ENCODE measurements at places on chromosomes 1 and 21.

DNA sequence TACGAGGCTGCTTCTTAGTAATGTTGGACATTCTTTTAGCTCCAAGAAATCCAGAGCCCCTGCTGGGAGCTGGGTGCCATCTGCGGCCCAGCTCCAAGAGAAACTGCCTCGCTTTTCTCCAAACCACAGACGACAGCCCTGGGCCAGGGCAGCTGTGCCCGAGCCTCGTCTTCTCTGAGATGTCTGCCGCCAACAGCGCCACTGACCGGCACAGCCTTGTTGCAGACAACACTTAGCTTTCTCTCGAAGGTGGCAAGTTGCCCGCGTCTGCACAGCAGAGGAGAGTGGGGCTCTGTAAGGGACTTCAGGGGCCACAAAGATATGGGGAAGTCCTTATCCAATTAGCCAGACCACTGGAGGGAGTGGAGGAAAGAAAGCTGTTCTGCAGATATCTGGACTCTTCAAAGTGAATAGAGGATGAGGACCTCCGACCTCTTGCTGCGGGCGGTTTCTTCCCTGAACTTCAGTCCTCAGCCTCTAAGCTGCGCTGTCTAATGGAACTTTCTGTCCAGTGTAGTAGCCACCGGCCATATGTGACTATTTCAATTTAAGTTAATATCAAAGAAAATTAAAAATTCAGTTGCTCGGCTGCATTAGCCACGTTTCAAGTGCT is 63.9 kb upstream of the DISP3 start:
- DNase-seq = no peak

- peak; percentile 73 for DNase-seq
Measured at GRCh38 chr1:60068393-60069045, 5.1 kb downstream of the C1orf87 start.

DNA sequence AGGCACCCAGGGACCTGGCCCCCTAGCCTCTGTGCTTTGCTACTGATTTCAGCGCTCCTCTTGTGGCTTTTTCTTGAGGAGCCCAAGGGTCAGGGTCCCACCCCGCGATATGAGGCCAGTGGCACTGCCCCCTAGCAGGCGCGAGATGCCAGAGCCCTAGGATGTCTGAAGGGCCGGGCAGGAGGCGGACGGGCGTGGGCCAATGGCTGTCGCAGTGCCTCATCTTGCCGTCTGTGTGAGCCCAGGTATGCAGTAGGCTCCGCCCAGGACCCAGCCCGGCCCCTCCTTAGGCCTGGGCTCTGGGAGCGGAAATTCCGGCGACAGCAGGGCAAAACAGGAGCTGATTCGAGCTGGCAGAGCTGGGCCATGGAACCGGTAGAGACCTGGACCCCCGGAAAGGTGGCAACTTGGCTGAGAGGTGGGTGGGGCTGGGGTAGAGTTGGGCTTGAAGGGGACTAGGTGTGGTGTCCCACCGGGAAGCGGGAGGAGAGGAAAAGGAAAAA is at the start of gene CNKSR1:
CNKSR1 (plus strand) TSS at position 310 of the 503 bp plus-strand sequence; CDS start at position 367, 57 bp downstream.
- no peak for DNase-seq

DNA sequence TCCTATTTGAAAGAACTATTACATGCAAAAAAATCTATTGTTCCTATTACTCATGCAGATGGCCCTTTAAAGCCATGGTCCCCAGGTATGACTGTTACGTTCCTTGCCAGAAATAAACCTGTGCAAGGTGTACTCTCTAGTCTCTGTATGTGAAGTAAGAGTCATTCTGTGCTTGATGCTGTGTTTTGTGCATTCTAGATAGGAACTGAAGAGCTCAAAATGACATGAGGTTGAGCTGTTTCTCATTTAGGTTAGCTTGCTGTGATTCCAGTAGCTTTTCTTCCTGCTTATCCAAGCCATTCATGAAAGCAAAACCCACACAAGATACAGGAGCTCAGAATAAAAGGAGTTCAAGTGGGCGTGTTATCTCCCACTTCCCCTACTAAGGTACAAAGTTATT is 64.3 kb upstream of the ZNF326 start:
- DNase-seq = no peak

GRCh38 chr1:237267743-237268142 is 225.8 kb downstream of the RYR2 start:
- no peak for DNase-seq

DNA sequence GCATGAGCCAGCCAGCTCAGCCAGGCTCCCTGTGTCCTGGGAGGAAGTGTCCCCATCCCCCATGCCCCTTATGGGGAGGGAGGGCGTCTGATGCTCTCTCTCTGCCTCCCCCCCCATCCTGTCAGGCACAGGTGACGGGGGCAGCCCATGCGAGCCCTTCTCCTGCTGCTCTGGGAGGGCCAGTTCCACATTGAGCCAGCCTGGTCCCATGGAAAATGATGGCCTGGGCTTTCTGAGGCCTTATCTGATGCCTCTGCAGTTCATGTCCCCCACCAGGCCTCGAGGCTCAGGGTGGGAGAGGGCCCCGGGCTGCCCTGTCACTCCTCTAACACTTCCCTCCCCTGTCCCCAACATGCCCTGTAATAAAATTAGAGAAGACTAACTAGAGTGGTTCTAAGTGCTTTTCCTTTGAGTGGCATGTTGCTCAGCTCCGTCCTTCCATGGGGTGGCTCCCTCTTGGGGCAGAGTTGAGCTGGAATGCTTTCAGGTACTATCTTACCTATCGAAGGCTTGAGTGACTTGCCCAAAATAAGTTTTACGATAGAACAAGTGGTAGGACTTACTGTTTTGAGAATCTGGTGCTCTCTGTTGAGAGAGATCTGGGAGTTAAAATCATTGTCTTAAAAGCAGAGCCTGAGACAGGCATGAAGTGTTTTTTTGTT is 1.8 kb upstream of the MTFR1L start:
- DNase-seq = no peak

DNA sequence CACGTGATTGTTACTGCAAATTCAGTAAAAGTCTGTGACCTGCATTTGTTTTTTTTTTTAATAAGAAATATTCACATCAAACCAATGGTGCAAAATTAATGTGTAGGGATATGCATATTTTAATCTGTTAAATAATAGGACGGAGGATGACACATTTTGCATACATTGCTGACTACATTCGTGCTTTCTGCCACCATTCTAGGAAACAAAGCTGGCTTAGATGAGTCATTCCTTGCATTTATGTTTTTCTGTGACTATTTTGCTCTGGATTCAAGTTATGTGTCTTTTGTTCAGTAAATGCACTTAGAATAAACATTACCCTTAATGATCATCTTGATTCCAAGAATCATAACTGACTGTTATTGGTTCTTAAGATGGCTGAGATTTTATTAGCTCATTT is 23.9 kb upstream of the CYYR1 start:
- no peak for DNase-seq

DNA sequence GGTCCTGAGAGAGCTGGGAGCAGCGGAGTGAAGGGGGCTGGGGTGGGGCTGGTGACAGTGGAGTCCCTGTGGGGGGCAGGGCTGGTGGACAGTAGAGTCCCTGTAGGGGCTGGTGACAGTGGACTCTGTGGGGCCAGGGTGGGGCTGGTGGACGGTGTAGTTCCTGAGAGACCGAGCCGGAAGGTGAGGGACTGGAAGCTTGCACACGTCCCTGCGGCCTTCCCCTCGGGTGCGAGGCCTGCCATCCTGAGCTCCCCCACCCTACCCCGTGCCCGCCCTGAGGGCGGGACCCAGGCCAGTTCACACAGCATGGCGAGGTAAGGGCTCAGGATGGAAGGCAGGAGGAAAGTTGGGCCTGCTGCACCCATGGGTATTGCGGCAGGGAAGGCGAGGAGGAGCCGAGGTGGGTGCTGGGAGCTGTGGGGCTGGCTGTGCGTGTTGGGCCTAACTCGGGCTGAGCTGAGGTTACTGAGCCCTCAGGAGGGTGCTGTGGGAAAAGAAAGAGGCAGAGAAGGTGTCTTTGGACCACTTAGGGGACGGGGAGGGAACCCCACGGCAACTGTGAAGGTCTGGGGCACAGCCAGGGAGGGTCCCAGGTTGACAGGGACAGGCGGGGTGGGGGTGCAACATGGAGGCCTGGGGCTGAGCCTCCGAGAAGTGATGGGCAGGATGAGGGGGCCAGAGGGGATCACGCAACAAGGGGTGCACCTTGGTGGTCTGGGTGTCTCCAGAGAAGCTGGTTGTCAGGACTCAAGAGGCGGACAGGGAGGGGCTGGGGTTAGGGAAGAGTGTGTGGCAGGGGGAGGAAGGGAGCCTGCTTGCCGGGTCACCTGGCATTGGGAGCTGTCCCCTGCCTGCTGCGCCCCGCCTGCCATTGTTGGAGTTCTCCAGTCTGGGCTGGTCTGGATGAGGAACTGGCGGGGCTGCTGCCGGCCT is 60.8 kb downstream of the PRKCZ start:
- no peak for DNase-seq

DNA sequence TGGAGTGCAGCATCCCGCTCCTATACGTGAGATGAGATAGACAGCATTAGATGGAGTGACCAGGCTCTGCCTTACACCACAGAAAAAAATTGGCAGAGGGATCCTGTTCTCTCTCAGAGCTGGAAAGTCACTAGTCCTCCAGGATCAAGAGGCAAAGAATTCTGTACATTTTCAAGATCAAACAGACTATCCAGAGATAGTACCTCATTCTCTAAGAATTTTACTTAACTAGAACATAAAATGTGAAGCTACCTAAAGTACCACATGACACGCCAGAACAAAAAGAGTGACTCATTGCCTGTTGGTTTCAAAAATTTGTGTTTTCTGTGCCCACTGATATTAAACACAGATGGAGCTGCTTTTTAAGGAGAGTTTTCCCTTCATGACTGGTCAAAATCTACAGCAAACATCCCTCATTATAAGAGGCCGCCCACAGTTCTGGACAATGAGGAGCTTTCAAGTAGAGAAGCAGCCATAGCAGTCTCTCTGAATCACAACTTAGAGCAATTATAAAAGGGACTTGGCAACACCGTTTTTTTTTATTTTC is 32.3 kb downstream of the CD160 start:
- DNase-seq = peak; percentile 99

DNA sequence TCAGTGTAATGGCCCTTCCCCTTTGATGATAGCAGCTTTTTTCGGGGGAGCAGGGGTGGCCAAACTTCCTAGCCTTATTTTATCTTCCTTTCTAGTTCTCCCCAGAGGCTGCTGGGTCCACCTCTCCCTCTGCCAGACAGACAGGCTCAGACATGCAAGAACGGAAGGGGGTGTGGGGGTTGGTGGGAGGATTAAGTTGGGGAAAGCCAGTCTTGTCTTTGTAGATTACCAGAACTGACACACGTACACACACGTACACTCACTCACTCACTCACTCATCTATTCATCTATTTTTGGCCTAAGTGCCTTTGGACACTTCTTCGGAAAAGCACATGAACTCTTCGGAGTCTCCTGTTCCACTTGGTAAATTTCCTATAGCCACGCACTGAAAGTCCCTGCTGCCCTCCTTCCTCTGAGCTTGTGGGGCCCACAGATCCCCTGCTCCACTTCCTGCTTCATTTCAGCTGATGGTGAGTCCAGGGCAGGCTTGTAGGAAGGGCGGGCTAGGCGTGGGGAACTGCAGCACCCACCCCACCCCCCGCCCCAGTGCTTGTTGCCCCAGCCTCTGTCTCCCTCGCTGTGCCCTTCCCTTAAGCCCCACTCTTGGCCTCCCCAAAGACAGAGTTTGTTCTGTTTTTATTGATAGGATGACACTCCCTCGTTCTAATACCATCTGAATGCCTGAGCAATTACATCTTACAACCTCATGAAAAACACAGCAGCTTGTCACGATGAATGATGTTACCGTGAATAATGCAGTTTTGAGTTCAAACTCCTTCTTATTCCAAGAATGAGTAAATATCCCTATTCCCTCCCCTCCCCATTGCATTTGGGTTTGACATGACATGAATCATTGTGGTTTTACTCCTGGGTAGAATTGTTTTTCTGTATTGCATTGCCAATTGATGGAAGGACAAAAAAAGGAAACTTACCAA is 60.7 kb upstream of the ATP5PO start:
- DNase-seq = peak; percentile 94

- DNase-seq = no peak
Measured at GRCh38 chr1:94329276-94329675, 88.9 kb upstream of the ABCD3 start.

GRCh38 chr1:175394739-175395138 is 202.2 kb upstream of the KIAA0040 start:
- DNase-seq = no peak

DNA sequence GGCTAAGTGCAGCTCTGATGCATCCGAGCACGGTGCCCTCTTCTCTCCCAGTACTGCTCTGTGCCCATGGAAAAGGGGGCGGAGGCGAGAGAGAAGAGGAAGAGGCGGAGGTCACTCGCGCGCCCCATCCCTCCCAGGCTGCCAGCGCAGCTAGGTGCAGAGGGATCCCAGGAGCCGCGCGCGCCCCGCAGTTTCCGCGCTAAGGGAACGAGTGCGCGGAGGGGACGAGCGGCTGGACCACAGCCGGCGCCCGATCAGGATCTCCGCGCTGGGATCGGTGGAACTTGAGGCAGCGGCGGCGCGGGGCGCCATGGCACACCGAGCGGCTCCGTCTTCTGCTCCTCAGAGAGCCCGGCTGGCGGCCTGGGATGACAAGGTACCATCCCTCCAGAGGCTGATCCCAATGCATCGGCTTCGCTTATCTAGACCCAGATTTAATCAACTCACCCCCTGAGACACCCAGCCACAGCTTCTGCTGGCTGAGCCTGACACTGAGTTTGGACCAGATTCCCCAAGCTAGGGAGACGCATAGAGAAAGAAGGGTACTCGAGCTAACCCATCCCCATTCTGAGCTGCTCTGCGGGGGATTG is at the start of gene PTGFR:
PTGFR (plus strand) TSS at position 114 of the 590 bp plus-strand sequence. CDS start 1,770 bp downstream, outside the sequence.
- DNase-seq = peak; percentile 52

DNA sequence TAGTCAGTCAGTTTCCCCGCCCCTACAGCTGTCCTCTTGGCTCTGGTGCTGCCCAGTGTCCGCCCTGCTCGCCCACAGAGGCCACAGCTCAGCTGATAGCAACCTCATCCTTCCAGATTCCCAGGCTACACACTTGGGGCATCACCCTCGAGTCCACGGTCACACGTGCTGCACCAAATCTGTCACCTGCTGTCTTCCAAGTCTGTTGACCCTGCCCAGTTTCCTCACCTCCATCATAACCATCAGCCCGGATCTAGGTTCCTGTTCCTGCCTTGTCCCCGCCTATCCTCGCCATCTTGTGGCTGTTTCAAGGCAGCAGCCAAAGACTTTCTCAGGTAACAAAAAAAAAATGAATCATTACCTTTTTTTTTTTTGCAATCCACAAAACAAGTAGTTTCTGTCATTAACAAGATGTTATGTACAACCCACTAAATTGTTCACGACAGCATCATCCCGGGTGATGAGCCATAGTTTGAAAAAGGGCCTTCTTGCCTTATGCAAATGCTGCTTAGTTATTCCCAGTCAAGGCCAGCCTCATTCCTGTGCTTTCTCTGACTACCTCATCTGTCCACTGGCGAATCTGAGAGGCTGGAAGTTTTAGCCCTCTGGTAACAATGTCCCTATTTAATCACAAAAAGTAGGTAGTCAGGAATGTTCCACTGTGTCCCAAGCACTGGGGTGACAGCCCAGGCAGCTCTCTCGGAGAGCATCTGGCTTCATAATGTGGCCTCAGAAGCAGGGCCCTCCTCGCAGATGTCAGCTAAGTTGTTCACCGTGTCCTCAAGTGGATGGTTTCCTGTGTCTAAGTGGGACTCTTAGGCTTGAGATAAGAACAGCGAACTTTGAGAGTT is 4.9 kb upstream of the MIIP start:
- DNase-seq = peak; percentile 62

- DNase-seq = no peak
Measured at GRCh38 chr1:118871582-118872171, 116.5 kb downstream of the TBX15 start.

GRCh38 chr1:207051191-207051943 is at the start of gene YOD1:
TSS of gene YOD1 (minus strand) at chr1:207051208. CDS start at chr1:207051030, 178 bp downstream.
- DNase-seq = peak; percentile 39

GRCh38 chr1:158028969-158029368 is 35.5 kb downstream of the KIRREL1 start:
- peak; percentile 88 for DNase-seq

GRCh38 chr1:161138431-161138830 is 6.0 kb upstream of the DEDD start:
- DNase-seq = no peak

GRCh38 chr1:12678820-12679219 is 34.9 kb downstream of the AADACL4 start:
- peak; percentile 68 for DNase-seq
